C1 segment of cervical spinal cord (tissue), 14 donors: ENCODE measurements at places on chromosomes 4 and X.

DNA sequence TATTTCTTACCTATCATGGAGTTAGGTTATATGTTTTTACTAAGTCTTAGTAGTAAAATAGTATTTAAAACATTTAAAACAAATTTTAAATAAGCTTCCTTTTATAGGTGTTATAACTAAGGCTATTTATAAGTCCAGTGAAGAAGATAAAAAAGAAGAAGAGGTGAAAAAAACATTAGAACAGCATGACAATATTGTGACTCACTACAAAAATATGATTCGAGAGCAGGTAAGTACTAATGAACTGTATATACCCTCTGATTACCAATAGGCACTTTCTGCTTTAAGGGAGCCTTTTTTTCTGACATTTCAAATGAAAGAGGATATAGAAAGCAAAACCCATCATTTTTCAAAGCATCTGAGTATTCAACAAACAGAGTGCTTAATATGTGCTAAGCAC, 76.6 kb downstream of the USO1 start:
- DNase-seq, result no peak

DNA sequence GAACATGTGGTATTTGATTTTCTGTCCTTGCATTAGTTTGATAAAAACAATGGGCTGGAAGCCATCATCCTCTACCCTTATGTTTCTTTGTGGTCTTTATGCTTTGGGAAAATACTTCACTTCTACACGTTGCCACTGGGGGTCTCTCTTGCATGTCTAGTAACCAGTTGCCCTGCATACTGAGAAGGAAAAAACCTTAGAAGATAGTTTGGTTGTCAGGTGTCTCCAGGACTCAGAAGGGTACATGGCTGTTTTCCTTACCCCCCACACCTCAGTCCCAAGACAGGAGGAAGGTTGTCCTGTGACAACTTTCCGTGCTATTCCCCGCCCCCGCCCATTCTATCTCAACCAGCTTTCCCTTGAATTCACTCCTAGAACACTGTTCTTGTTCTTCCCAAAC, 62.1 kb upstream of the LANCL3 start:
- DNase-seq, result no peak

DNA sequence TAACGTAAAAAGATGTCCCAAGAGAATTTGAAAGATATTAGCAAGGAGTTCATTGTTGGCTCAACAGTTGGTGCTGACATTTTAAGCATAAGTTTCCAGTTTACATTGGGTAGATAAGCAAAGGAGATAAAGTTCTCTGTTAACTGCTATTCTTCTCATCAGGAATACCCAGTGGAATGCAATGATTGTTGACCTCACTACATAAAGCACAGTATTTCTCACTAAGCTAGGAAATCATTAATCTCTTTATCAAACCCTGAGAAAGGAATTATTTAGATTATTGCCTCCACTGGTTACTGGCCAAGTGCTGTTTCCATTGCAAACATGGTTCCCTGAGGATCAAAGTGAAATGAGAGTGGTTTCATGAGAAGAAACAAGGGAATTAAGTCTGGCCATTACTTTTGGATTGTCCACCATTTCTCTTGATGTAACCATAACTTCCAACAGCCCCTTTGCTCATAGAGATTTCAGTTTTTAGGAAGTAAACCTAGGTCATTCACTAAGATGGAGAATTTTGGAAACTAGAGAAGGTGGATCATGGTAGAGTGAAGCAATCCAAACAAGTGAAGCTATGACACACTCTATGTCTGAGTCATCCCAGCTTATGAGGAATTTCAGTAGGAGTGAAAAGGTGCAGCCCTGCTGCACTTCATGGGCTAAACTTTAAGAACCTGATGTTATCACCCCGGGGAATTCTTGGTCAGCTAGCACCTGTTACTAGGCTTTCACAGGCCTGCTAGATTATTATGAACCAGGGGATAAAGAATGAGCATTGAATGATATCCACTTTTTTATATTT, 163.4 kb downstream of the AREG start:
- DNase-seq, result no peak

DNA sequence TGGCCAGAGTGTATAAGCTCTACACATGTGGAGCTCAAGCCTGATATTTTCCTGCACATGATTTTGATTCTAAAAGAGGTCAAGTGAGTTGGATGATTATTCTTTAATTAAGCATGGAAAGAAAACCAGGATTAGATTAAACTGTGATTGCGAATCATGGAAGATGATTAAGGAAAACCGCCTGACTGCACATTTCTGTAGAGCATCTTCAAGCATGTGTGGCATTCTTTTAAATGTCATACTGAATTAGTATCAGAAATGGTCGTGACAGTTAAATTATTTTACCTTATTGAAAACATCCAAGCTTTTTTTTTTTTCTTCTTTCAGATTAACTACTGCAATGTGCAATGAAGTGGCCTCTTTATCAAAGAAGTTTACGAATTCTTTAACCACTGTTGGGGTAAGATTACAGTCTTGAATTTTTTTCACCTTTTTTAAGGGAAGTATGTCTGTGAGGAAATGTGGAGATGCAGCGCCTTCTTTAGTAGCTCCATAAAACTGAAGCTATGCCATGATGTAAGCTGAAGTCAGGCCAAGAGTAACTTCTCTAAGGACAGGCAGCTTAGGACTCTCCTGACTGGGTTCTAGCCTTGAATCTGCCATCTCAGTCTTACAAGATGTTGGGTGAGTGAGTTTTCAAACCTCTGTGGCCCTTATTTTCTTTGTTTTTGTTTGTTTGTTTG, 67.9 kb downstream of the FAM114A1 start:
- no peak for DNase-seq

- no peak for DNase-seq
These were observed 77.4 kb downstream of the WDR19 start for GRCh38 chr4:39259571-39260330.

DNA sequence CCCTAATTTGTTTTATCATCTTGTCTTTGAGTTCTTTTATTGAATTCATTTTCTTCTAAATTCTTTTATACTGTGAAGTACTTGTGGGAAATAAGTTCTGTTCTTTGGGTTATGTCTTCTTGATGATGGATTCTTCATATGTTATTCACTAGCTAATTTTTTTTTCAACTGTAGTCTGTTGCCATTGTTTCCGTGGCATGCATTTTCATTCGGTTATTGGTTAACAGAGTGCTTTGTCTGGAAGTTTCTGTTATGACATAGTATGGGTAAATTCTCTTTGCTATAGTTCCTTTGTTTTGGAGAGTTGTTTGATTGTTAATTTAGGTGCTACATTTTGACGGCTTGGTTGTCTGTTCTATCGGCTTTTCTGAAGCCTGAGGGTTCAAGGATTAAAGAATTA, 184.9 kb upstream of the AADAT start:
- DNase-seq, result no peak
